ENCODE measurements at places on chromosomes 6 and 20.

- no peak for DNase-seq
These were observed 55.7 kb downstream of the PLCB1 start for GRCh38 chr20:8187740-8188139.

GRCh38 chr20:10217721-10218410, 764 bp upstream of the SNAP25 start:
- DNase-seq = no peak

DNA sequence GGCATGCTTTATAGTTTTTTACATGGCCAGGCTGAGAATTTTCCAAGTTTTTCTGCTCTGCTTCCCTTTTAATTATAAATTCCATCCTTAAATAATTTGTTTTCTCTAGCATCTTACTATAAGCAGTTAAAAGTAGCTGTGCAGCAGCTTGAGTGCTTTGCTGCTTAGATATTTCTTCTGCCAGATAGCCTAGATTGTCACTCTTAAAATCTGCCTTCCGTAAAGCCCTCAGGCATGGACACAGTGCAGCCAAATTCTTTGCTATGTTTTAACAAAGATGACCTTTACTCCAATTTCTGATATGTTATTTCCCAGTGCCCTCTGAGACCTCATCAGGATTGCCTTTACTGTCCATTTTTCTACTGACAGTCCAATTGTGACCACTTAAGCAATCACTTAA, 92.6 kb upstream of the SGK1 start:
- DNase-seq = no peak

DNA sequence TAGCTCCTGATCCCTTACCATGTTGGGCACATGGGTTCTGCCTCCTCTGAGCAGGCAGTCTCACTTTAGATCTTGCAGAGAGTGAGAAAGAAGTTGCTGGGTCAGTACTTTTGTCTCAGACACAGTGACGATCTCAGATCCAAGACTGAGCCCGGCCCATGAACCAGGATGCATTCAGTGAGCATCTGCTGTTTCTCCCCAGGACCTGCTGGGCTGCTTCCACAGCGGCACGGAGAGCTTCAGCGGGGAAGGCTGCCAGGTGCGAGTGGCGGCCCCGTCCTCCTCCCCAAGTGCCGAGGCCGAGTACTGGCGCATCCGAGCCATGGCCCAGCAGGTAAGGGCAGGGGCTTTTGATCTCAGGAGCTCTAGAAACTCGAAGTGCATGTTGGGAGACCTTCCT, 53.9 kb upstream of the SMIM28 start:
- DNase-seq = no peak

DNA sequence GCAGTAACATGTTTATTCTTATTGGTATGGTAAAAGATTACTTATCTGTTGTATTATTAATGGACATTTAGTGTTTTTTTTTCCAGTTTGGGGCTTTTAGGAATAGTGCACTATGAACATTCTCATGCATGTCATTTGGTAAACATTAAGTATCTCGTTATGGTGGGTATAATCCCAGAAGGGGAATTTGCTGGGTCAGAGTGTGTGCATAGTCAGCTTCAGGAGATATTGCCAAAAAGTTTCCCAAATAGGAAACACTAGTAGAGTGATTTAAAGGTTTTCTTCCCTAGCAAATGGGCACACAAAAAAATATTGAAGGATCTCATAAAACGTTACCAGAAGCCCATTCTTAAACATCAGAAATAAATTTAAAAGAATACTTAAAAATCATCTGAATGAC, 25.2 kb upstream of the NHSL1 start:
- no peak for DNase-seq

DNA sequence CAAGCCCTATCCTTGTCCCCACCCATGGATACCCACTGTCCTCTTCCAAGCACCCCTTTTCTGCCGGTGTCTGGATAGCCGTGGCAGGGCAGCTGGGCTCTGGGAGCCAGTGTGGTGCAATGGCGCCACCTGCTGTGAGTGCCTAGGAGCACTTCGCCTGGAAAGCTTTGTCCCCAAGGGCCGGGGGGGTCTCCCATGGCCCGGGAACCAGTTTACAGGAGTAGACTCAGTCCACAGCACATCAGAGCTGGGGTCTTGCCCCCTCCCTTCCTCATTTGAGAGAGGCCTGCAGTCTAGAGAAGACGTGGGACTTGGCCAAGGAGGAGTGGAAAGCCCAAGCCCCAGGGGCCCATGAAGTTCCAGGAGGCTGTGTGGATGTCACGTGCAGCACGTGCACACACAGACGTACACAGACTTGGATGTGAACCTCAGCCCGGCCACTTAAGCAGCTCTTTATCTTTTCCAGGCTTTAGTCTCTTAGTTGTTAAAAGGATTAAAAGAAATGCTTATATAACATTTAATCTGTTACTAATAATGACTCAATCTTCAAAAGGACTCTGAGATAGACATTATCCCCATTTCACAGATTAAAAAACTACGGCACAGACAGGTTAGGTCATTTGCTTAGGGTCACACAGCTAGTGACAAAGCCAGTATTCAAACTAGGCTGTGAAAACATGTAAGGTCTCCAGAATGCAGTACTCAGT, 40.9 kb upstream of the CDH22 start:
- no peak for DNase-seq

- no peak for DNase-seq
These were observed 13.2 kb downstream of the GCNT2 start for GRCh38 chr6:10534419-10534762.

DNA sequence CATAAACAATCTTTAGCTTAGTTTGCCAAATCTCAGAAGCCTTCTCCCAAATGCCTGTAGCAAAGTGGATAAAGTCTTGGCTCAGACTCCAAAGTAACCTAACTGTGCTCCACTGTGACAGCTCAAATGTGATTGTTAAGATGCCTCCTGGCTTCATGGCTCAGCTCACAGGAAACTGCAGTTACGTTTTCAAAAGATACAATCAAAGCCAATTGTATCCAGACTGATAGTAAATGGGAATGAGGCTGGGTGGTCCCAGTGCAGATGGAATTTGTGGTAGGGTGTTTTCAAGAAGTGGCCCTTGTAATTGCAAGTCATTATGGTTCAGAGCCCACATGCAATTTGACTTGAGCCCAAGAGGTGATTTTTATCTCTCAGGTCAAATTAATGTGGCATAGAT, 151.2 kb upstream of the TAB2 start:
- no peak for DNase-seq

DNA sequence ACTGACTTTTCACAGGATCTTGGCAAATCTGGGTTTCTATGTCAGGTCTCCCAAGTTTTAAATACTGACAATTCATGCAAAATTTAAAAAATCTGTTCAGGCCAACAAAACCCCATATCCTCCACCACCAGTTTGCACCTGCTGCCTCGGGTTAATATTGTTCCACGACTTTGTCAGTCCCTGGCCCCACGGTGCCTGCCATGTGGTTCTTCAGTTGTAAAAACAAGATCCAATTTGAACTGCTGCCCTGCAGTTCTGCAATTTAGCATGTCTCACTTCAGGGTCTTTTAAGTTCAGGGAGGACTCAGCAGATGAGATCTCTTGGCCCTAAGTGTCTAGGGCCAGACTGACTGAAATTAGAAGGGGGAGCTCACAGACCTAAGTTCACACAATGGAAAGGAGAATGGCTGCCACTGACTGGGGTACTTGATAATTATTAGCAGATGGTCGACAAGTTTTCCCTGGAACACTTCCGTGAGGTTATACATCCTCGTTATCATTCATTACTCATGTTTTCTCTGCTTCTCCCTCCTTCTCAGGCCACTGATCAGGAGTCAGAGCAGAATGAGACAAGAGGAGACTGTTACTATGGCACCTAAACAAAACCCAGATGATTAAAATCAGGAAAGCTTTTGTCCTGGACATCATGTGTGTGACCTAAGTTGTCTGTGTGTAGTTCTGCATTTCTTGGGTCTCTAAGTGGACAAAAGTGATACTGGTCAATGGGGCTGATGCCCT, 223.6 kb downstream of the KIF16B start:
- DNase-seq = no peak

DNA sequence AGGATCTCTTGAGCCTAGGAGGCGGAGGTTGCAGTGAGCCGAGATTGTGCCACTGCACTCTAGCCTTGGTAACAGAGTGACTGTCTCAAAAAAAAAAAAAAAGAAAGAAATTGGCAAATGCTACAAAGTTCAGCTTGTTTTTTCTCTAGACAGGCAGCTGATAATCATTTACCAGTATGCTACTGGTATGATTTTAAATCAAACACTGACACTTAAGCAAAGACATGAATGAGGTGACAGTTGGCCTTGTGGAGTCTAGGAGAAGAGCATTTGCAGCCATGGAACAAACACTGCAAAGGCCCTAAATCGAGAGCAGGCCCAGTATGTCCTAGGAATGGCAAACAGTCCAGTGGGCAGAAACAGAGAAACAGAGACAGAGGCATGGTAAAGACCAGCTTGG, 99.7 kb upstream of the CEP85L start:
- DNase-seq = no peak

- DNase-seq = no peak
These were observed 29.9 kb downstream of the ABHD12 start for GRCh38 chr20:25360631-25361286.

GRCh38 chr6:71529769-71530168, 241.2 kb downstream of the OGFRL1 start:
- DNase-seq = no peak

GRCh38 chr6:118501765-118502164, 46.3 kb upstream of the PLN start:
- DNase-seq = no peak

DNA sequence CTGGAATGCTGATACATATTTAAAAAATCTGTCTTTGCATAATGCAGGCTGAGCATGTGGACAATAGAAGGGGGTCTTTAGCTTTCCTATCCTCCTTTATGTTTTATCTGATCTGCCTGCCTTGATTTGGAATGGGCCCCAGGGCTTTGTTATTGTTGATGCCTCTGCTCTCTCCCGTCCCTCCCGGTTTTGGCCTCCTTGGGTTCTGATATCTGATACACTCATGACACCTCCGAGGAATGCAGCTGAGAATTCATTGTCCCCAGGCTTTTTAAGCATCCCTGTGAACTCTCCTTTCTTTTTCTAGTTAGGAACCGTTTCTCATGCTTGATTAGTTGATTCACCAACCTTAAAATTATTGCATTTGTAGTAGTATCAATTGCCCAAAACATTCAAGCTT, 185.5 kb upstream of the RALGAPA2 start:
- no peak for DNase-seq

DNA sequence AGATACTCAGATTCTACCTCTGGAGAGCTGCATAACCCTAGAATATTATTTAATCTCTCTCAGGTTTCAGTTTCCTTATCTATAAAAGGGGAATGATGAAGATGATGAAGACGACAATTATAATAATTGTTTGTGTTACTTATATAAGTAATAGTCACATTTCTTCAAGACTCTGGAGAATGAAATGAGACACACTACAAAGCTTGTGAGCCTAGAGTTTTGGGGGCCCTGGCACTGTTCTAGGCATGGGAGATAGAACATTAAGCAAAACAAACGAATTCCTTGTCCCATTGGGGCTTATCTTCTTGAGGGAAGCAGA, 5.4 kb upstream of the ZNF217 start:
- no peak for DNase-seq

DNA sequence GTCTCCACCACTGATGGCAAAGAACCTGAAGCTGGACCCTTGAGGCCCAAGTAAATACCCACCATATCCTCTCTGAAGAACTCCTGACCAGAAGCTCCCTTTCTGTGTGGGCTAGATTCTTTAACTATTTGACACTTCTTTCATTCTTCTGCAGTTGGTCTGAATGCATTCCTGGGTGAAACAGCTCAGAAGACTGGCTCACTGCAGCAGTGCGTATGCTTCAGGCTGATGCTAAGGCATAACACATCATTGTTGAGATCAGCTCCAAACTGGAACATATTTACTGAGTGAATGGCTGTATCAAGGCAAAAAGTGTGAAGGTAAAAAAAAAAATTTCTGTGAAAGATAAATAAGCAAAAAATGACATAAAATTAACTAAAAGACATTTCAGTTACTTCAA, 19.7 kb downstream of the ZSCAN23 start:
- DNase-seq = no peak

DNA sequence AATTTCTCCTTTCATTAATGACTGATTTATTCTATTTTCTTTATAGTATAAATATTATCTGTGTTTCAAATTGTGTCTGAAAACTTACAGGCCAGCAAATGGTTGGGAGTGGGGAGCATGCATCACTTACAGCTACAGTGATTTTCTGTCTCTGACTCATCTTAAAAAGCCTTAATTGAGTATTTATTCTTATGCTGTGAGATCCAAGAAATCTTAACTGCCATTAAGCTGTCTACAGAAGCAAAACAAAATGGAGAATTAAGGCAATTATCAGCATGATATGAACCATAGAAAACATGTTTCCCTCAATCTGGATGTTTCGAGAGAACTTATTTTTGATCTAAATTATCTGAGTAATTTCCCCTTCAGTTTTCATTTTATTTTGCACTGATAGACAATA, 831.2 kb downstream of the KIF16B start:
- no peak for DNase-seq

GRCh38 chr20:43579861-43580793, 10.6 kb upstream of the IFT52 start:
- DNase-seq = no peak

GRCh38 chr20:4227085-4227821, 211.9 kb upstream of the RNF24 start:
- no peak for DNase-seq

GRCh38 chr6:17928514-17929430, 58.7 kb downstream of the KIF13A start:
- DNase-seq = no peak

DNA sequence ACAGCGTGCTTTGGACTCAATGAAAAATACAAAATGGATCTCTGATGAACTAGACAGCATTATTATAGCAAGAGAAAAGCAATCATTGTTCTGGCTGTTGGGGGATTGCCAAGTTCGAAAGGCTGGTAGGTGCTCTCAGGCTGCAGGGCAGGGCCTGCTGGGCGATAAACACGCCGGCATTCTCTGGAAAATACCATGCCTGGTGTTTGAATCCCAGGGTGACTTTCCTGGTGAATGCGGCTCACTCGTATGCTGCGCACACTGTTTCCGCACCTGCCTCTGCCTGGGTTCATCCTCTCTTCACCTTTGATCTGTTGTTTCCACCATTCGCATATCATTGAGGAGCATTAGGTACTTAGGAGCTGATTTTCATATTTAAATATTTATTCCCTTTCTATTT, 37.4 kb downstream of the GCNT2 start:
- DNase-seq = no peak

DNA sequence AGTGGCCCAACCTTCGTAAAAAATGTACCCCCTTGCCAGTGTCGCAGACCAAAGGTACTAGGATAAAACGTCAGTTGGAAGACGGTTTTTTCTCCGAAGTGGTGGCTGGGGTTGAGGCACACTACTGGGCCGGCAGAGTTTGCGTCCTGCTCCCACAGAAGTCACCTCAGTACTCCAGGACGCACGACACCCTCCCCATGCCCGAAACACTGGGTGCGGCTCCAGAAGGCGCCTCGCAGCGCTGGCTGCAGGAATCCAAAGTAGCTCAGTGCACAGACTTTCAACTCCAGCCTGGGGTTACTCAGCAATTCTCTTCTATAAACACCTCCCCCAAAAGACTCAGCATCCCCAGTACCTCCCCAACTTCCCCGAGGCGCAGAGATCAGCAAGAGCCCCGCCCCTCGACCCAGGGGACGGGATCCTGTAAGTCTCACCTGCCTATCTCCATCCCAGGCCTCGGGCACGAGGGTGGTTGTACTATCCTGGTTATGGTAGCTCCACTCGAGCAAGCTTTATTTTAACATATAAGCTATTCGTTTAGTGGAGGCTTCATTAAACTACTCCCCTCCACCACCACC, 88.2 kb downstream of the ZFP64 start:
- DNase-seq = no peak

- DNase-seq = no peak
These were observed 47.2 kb downstream of the KIF13A start for GRCh38 chr6:17940151-17940792.

Measured in stimulated activated CD4-positive, alpha-beta T cell treated with anti-CD3 and anti-CD28 coated beads, Interleukin-15, amount 100 ng/mL, for 1 hour (primary cell).